Small intestine (tissue), 16 donors: ENCODE measurements at places on chromosomes 3 and 15.

DNA sequence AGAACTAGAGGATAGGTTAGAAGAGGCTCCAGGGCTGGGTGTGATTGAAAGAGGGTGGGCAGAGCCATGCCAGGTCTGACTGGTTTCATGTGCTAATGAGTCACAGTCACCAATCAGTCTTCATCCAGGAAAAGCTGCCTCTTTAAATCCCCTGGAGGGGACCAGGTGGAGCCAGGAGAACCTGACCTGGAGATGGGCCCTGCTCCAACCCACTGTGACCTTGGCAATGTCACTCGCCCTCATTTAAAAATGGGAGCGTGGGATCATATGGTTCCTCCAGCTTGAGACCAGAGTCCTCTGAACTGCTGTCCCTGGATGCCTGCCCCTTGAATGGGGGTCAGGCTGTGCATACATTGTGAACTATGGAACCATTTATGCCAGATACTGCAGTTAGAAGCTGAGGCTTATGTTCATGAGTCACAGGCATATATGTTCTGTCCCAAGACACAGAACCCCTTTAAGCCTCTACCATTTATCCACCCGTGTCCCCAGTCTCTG, 23.0 kb downstream of the HES1 start:
- DNase-seq = peak; percentile 90

- no peak for DNase-seq
Measured at GRCh38 chr15:61309031-61309511, 80.0 kb upstream of the RORA start.

GRCh38 chr3:47476330-47476626, 537 bp upstream of the SCAP start:
- DNase-seq = no peak

GRCh38 chr3:165192610-165193192, 3.5 kb downstream of the SLITRK3 start:
- DNase-seq = peak; percentile 42

DNA sequence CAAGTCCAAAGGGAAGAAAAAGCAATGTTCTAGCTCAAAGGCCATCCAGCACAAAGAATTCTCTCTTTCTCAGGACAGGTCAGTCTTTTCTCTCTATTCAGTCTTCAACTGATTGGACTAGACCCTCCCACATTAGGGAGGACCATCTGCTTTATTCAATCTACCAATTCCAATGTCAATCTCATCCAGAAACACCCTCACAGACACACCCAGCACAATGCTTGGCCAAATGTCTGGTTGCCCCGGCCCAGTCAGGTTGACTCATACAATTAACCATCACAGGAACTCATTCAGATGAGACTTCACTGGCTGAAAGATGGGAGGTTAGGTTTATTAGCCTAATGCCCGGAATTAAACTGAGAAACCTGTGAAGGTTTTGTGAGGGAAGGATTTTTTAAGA, 32.4 kb downstream of the ACAN start:
- DNase-seq = no peak

- DNase-seq = no peak
Measured at GRCh38 chr3:172622156-172622555, 88.7 kb downstream of the NCEH1 start.

- no peak for DNase-seq
Measured at GRCh38 chr3:99114565-99115291, 213.2 kb upstream of the DCBLD2 start.

DNA sequence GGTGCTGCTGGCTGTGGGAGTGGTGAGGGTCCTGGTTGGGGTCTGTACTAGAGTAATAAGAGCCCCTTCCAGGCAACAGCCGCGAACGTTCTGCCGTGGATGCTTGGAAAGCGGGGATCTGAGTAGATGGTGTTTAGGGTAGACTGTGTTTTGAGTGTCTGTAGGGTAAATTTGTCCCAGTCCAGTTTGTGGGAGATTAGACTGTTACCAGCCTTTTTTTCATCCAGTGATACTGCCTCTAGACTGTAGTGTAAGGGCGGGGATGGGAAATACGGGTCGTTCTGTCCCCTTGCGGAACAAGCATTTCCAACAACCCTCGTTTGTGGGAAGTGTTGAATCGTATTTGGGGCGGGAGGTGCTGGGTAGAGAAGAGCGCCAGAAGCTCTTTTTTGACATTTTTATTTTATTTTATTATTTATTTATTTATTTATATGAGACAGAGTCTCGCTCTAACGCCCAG, 424 bp downstream of the HAUS2 start:
- no peak for DNase-seq

DNA sequence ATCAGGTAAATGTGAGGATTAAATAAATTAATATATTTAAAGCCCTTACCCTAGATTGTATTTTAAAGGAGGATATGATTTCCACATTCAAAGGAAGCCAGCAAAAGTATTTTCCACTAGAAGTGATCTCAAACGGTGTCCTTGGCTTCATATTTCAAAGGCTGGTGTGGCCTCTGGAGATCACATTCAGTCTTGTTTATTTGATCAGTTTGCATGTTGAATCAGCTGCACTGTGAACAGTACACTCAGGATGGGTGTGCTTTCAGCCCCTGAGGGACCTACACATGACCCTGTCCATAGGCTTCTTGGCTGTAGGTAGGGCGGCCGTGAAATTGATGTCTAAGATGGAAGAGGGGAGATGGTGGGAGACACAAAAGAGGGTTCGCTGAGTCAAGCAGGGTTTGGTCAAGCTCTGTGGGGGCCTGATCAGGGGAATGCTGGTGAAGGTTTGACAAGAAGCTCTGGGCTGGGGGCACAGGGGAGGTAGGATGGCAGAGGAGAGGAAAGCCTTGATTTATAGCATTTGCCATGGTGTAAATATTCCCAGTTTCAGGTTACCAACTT, 21.9 kb downstream of the CYP8B1 start:
- no peak for DNase-seq

GRCh38 chr3:177378168-177378567, 180.9 kb upstream of the TBL1XR1 start:
- DNase-seq = no peak

- peak; percentile 62 for DNase-seq
Measured at GRCh38 chr15:40871749-40872617, 2.1 kb downstream of the RHOV start.

GRCh38 chr3:21544076-21544462, 206.9 kb downstream of the ZNF385D start:
- no peak for DNase-seq

DNA sequence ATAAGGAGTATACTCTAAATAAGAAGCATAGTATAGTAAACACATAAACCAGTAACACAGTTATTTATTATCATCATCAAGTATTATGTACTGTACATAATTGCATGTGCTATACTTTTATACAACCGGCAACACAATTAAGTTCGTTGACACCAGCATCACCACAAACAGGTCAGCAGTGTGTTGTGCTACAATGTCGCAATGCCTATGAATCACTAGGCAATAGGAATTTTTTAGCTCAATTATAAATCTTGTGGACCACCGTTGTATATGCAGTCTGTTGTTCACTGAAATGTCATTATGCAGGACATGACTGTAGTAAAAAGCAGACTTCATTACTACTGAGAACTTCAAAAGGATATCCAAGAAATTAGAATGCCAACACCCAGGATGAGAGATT, 177.0 kb downstream of the PDCD6IP start:
- DNase-seq = no peak

DNA sequence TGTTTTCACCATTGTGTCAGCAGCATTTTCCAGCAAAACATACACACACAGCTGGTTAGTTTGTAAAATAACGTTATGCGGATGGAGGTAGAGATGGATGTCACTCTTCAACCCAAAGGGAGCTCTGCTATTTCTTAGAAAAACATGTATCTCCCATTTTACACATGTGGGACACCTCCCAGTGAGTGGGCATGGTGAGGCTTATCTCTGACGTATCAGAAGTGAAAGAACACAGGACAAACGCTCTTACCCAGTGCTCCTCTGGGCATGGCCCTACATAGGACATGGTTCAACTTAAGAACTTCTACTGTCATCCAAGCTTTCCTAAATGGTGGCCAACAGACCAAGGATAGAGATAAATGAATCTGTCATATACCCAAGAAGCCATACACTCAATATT, 2.1 kb downstream of the FAM240A start:
- no peak for DNase-seq

DNA sequence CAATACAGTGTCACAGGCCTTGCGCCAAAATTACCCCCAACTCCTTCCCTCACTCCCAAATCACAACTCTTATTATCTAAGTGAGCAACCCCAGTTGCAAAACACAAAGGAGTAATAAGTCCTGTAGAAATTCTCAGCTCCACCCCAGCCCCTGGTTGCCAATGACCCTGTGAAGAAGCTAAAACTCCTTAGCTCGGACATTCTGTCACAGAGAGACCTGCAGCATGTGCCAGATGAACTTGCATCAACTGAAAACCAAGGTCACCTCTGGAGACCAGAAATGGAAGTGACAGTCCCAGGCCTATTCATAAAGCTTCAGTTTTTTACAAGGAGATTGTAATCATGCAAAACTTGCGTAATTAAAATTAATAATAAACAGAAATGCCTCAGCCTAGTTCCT, 55.2 kb downstream of the RBPMS2 start:
- DNase-seq = no peak
